ENCODE measurements at places on chromosomes 12 and 14.

- DNase-seq, result no peak
These were observed 32.4 kb downstream of the LTBP2 start for GRCh38 chr14:74579447-74580274.

DNA sequence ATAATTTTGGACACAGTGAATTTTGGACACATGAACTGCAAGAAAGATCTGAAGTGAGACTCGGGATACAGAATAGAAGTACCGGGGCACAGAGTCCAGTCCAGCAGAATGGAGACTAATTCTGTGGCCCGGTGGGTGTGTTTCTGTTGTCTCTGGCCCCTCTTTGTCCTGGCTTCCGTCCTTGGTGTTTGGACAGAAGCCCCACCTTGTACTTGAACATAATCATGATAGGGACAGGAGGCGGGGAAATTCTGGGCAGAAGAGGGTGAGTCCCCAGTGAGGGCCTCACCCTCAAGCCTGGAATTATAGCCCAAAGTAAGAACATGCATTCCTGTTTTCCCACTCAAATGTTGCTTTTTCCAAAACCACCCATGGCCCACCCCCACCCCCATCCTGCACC lies 39.9 kb downstream of the TNFAIP2 start:
- no peak for DNase-seq

DNA sequence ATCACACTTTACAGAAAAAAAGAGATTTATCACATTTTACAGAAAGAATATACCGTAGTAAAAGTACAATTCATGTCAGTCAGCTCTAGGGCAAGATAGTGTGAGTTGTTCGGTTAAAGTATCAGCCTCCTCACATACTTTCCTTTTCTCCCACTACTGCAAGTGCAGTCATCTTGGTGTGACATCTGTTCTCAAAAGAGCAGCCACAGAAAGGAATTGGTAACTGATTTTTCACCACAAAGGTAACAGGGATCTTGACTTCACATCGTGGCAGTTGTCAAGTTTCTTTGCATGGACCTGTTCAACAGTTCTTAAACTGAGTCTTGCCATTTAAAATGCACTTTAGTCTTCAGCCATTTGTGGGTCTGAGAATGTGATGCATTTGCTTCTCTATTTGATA lies 5.0 kb upstream of the E2F7 start:
- no peak for DNase-seq

DNA sequence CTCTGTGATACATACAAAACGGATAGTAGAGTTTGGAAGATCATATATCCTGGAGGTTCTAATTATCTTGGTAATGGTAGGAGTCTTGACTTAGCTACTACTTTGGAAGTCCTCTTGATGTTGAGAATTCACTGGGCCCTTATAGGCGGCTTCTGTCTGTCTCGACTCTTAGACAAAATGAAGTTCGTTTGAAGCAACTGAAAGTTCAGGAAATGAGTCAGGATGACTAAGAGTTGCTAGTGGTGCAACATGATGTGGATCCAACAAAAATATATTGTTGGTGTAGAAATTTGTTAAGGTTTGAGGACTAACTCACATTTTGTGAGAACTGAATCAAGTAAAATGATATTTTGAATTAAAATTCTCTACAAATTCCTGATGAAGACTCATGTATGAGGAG lies 272.7 kb downstream of the AEBP2 start:
- DNase-seq, result no peak

DNA sequence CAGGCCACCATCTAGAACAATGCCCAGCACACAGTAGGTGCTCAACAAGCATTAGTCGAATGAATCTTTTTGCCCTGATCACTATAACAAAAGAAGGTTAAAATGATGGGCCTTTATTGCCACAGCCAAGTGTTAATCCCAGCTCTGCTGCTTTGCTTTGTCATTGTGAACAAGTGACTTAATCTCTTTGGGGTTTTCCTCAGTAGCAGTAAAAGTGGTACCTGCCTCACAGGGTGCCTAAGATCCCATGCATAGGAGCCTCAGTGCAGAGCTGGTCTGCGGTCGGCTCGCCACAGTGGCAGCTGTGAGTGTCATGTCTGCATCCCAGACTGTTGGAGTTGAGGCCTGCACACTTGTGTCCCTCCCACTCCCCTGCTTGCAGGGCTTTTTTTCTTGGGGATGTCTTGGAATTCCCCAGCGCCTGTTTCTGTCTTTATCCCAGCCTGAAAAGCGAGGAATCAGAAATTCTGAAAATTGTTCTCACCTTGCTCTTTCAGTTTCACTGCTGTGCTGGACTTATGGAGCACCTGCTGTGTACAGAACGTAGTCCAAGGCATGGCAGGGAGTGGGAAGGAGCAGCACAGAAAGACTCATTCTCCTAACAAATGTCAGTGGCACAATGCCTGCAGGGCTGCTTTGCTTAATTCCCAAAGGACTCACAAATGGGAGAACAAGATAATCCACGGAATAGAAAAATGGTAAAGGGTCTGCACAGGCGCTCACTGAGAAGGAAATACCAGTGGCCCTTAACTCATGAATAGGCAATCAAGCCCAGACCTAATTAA lies 90.8 kb downstream of the EML1 start:
- no peak for DNase-seq

GRCh38 chr14:105120056-105120455 lies 48.5 kb downstream of the JAG2 start:
- DNase-seq, result no peak

GRCh38 chr12:107081778-107082177 lies 11.6 kb downstream of the CRY1 start:
- no peak for DNase-seq

DNA sequence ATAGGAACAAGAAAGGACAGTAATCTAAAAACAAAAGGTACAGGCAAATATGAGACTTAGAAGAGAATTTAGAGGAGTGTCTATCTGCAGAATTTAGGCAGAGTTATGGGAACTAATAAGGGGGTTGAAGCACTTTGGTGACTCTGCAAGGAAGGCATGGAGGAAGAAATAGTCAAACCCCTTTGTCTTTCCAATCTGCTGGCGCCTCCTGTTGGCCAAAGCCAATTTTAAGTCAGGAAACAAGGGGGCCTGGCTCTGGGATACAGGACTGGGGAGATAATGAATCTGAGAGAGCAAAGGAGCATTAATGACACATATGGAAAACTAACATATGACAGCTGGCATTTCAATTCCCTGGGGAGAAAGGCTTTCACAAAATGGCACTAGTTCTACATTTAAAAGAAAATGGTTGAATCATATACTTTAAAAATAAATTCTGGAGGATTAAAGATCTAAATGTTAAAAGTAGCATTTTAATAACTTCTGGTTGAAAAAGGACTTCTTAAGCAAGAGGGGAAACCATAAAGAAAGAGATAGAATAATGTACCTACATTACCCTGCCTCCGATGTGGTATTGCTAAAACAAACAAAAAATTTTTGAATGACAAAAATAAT lies 48.5 kb upstream of the CSRP2 start:
- DNase-seq, result peak; percentile 84

DNA sequence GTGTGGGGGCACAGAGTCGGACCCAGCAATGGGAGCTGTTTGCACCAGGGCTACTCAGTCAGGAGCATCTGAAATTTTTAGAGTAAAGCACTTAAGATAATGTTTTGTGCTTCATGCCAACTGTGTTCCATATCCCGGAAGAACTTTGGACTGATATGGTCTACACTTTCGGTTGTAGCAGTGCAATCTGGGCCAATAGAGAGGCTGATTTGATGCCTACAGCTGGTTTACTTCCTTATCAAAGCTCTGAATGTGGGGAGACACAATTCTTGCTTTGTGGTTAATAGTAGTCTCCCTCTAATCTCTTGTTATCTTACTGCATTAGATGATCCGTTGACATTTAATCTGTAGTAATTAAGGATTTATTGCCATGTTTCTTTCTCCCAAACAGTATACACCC lies 7.8 kb upstream of the VDR start:
- no peak for DNase-seq

DNA sequence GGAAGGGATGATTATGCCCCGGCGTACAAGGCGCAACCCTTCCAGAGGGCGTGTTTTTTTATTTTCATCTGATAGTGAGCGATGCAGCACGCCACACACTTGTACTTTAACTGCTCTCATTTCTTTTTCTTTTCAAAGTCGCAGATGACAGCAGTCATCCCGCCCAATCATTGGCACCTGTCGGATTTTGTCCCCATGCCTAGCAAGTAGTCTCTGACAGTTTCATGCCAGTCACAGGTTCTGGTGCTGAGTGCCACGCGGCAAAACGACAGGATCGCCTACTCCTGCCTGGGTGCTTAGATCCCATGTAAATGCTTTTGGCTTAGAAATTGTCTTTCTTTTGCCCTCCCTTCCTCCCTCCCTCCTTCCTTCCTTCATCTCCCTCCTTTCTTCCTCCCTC lies 117.7 kb downstream of the GLT1D1 start:
- no peak for DNase-seq

DNA sequence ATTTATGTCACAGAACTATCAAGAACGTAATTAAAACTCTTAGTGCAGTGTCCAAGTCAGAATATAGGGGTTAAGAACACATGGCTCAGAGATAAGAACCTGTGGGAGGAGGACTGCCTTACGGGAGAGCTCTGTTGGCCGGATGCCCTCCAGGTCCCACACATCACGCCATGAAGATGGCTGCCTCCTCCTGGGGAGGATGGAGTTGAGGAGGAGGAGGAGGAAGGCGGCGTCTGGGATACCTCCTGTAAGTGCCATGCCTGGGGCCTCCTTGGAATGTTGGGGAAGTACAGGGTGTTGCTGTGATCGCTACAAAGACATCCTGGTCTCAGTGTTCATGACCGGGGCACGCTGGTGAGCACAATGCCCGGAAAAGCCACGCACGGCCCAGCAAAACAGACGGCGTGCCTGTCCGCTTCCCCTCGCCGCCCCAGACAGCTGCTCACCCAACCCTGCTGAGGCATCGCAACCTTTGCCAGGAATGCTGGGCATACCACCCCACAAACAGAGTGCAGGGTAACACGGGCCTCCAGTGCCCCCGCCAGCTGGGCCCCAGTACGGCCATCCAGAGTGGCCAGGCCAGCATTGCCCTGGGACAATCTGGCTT lies 28.7 kb upstream of the CD9 start:
- no peak for DNase-seq

GRCh38 chr14:92264195-92264594 lies 58.8 kb upstream of the SLC24A4 start:
- no peak for DNase-seq

DNA sequence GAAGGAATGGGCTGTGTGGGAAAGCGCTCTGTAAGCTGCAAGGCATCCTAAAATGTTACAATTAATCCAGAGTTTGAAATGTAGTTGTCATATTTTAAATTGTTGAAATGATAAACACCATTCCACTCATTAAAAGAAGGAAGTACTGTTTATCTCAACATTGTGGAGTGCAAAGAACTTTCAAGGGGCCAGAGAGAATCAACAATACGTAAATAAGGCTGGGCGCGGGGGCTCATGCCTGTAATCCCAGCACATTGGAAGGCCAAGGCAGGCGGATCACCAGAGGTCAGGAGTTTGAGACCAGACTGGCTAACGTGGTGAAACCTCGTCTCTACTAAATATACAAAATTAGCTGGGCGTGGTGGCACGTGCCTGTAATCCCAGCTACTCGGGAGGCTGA lies 24.5 kb downstream of the NR1H4 start:
- DNase-seq, result no peak

DNA sequence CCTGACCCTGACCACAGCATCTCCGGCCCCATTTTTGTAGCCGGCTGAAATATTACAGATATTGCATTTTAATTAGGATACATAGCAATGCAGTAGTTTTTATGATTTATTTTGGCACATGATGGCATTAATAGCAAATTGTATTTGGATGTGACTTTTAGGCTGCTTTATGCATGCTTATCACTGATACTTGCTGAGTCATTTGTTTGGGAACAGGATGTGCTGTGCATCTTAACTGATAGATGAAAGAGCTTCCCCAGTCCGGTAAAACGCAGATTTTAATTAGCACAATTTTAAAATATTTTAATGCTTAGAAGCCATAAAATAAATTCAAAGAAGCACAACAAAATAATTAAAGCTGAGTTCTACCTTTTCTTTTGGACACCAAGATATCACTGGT lies 90.7 kb downstream of the OTOGL start:
- DNase-seq, result no peak

DNA sequence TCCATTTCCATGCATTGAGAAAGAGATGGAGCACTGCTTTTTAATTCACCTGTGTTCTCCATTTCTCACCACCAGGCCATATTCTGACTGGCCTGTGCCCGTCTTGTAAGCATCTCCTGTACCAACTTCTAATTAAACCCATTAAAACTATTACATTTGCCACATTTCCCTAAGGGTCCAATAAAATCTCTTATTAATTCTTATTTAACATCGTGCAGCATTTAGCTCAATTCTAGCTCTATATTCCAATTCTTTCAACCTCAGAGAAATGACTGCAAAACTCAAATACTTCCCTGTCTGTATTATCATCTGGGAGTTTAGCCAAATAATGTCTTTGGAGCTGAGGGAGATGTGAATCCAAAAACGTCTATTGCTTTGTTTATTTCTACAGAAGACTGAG lies 495.4 kb upstream of the TMEM132C start:
- DNase-seq, result no peak

DNA sequence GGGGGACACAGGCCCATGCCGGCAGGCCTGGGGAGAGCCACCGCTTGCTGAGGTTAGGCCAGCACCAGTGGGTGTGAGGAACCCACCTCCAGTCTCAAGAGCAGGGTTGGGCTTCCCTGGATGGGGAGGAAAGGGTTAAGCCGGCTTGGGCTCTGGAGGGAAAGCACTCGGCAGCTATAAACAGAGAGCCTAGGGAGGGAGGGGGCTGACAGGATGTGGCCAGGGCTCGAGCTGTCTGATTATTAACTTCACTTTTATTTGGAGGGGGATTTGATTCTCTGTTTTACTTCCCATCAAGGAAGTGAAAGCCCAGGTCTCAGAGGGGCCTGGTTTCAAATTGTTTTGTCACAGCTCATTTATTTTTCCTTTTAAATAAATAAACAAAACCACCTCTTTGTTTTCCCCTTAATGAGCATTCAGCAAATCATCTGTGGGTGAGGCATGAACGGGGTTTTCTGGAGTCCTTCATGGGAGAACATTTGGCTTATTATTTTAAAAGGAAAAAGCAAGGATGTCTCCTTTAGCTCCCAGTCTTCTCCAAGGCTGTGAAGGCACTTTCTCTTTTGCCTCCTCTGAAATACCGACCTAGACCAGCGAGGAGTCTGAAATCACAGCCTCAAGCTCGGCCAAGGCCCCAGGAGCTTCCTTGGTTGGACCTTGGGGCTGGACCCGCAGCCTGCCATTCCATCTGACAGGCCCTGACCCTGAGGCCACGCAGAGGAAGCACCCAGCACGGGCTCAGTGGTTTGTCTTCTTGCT lies 21.9 kb upstream of the ZFP36L1 start:
- DNase-seq, result no peak

DNA sequence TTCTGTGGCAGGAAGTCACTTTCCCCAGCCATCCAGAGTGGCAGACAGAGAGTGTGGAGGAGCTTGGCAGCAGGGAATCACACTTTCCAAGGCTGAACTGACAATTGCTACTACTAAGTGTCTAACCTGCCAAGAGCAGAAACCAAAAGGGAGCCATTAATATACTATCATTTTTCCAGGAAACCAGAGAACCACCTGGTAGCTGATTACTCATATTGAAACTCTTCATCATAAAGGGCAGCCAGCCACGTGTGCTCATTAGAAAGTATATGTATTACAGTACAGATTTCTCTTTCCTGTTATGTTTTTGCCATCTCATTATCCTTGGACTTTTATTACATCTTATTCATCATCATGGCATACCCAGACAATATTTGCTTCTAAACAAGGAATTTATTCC lies 374.9 kb downstream of the GXYLT1 start:
- no peak for DNase-seq
